ENCODE measurements at places on chromosomes 6 and 20.
A peak's percentile ranks its signal among the peaks of the same experiment; 100 is the strongest.

- peak; percentile 8 for DNase-seq
These were observed 609 bp downstream of the L3MBTL1 start for GRCh38 chr20:43508106-43508505.

DNA sequence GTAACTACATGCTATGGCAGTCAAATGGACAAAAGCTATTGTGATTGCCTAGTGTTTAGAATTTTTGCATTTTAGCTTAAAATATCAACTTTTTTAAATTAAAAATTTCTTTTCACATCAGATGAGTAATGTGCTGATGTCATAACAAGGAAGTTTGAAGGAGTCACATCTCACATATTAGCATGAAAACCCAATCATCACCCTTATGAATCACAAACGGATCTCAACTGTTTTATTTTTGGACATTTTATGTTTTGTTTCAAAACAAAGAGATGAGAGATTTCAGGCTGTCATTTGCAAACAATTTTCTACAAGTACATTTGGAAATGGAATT, 53.6 kb upstream of the TRERF1 start:
- DNase-seq: no peak

DNA sequence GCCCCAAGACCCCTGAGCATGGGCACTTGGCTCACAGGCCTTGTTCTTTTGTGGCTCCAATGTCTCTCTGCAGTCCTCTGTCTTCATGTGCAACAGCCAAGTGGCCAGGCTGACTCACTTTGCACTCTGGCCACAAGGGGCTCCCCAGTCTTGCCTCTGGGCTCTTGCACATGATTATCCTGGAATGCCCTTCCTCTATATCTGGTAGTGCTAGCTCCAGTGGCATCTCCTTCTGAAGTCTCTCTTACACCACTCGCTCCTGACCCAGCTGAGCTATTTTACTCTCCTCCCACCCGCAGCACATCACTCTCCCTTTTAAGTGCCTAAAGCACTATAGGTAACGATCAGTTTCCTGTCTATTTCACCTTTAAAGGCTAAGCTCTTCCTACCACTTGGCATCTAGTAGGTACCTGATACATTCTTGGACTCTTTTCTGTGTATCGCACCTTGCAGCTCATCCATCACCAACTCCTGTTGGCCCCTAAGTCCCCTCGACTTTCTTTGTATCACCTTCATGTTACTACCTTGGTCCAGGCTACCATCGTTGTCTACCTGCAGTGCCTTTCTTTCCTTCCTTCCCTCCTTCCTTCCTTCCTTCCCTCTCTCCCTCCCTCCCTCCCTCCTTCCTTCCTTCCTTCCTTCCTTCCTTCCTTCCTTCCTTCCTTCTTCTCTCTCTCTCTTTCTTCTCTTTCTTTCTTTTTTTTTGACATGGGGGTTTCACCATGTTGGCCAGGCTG, 211.9 kb upstream of the RNF24 start:
- peak; percentile 9 for DNase-seq

DNA sequence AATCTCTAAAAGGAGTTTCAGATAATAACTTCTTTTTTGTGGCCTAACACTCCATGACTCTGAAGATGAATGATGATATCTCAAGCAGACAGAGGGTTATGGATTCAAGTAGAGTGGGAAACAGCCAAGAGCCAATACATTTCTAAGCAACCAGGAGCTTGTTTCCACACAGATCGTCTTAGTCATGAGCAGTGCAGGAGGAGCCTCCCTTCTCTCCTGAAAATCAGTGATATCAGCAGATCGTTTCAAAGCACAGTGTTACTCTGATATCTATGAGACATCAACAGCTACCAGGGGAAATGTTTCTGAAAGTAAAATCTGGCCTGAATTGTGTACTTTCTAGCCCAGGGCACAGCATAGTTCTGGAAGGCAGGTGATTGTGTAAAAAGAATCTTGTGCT, 11.5 kb downstream of the ADGRG6 start:
- no peak for DNase-seq

GRCh38 chr20:32610472-32611218, 25.5 kb upstream of the NOL4L start:
- DNase-seq: no peak

DNA sequence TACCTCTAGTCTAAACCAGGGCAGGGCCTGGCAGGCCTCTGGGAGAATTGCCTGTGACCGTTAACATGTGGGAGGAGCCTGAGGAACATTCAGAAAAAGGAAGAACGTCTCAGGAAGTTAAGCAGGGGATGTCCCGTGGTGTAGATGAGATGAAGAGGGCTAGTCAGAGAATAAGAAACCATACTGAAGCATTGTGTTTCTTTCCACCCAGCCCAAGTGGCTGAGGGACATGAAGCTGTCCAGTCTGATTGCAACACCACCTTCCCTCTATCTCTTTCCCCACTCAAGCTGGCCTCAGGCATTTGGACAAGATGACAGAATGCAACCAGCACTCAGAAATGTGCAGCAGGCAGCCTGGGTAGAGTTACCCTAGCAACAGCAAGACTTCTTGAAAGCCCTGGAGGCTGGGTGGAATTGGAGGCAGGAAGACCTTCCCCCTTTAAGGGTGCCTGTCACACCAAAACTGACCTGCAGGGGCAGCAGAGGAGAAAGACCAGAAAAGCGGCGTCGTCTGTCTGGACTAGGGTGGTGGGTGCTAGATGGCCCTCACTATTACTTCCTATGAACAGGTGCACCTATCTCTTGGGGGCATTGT, 186.1 kb downstream of the UNC5CL start:
- DNase-seq: peak; percentile 23

- no peak for DNase-seq
These were observed 75.3 kb downstream of the UTRN start for GRCh38 chr6:144360401-144360800.

DNA sequence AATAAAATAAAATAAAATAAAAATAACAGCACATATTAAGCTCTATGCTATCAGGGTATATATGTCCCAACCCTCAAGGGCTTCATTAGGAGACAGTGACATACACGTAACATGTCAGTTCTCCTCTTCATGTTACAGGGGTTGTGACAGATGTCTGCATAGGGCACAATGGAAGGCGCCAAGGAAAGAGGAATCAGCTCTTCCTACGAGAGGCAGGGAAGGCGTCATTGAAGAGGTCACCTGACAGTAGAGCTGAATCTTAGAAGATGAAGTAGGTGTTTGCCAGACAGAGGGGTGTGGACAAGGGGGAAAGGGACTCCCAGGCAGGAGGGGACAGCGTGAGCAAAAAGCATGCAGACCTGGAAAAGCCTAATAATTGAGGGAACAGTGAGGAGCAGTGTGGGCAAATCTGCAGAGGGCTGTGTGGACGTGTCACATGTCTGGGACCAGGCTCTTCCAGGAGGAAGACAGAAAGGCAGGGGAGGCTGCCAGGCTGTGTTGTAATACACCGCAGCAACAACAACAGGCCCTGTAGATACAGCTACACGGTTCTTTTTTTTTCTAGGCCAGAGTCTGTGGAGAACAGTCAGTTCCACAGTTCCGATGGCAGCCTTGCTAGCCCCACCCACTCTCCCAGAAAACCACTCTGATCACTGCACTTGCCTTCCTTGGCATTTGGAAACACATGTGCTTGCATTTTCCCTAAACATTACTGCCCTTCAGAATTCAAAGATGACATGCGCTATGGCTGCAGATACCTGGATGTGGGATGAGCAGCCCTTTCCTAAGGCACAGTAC, 2.5 kb upstream of the FKBP5 start:
- DNase-seq: no peak

- DNase-seq: no peak
These were observed 23.8 kb upstream of the NXT1 start for GRCh38 chr20:23326774-23327173.

DNA sequence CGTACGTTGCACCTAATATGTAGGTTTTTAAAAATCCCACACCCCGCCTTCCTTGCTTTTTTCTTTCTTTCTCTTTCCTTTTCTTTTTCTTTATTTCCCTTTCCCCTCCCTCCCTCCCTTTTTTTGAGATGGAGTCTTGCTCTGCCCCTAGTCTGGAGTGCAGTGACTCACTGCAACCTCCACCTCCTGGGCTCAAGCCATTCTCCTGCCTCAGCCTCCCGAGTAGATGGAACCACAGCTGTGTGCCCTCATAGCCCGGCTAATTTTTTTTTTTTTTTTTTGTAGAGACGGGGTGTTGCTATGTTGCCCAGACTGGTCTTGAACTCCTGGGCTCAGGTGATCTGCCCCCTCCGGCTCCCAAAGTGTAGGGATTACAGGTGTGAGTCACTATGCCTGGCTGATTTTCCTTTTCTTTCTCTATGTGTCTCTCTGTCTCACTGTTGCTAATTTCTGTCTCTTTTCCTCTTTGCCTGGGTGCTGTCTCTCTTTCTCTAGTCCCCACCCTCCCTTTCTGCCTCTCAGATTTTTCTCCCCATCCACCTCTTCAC, 61.2 kb downstream of the SRC start:
- no peak for DNase-seq

GRCh38 chr6:42029062-42029685, 21.1 kb upstream of the TAF8 start:
- no peak for DNase-seq

- no peak for DNase-seq
These were observed 15.0 kb downstream of the BTN2A1 start for GRCh38 chr6:26472549-26473290.

GRCh38 chr6:40998661-40999060, 40.4 kb downstream of the UNC5CL start:
- no peak for DNase-seq

GRCh38 chr6:82364087-82365015, 734 bp downstream of the TPBG start:
- peak; percentile 7 for DNase-seq

Data from activated T-cell treated with anti-CD3 and anti-CD28 coated beads, Interleukin-2, amount 50 U/mL, for 72 hours (primary cell).